ENCODE measurements at places on chromosomes 2 and 18. TPM values are rescaled to one million over a fixed set of nuclear protein-coding genes. Genes with fewer than 3 reads are reported as not detected.

The CROCC2 gene
- not detected for total RNA-seq

The WDR35 gene
- 8.2 TPM for total RNA-seq

The TLX2 gene
- total RNA-seq, result not detected

The KRTCAP3 gene
- total RNA-seq, result 10.0 TPM

The C1QL2 gene
- total RNA-seq, result not detected

The CDH2 gene
- total RNA-seq, result not detected

The ERBB4 gene
- total RNA-seq, result not detected

The IL36A gene
- not detected for total RNA-seq

DNA sequence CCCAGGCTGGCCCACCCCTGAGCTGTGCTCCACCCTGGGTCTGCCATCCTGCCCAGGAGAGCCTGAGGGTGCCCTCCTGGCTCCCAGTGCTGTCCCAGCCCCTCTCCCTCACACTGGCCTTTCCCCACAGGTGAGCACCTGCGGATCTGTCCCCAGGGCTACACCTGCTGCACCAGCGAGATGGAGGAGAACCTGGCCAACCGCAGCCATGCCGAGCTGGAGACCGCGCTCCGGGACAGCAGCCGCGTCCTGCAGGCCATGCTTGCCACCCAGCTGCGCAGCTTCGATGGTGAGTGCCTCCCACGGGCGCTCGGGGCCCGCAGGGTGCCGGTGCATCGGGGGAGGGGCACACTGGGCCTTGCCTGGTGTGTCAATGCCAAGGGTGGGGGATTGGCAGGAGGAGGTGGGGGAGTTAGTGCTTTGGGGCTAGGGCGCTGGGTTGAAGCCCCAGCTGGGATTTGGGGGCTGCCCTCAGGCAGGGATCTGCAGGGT, 23.5 kb downstream of the GPC1 start:
- peaks cover 9% of the 10 kb centered on the region for H3K4me1 ChIP-seq
- H3K36me3 ChIP-seq, result no peaks in the 10 kb centered on the region
- no peak for DNase-seq
- no peak overlapping the region for H3K27ac ChIP-seq
- no peak overlapping the region for H3K4me3 ChIP-seq
- H3K27me3 ChIP-seq, result peaks cover 20% of the 10 kb centered on the region

- no peak overlapping the region for H3K4me3 ChIP-seq
- H3K27me3 ChIP-seq, result no peaks in the 10 kb centered on the region
- H3K27ac ChIP-seq, result no peak overlapping the region
- peaks cover 3% of the 10 kb centered on the region for H3K4me1 ChIP-seq
- peaks cover 66% of the 10 kb centered on the region for H3K36me3 ChIP-seq
Measured at GRCh38 chr2:233486357-233486756, 80.2 kb downstream of the USP40 start.

DNA sequence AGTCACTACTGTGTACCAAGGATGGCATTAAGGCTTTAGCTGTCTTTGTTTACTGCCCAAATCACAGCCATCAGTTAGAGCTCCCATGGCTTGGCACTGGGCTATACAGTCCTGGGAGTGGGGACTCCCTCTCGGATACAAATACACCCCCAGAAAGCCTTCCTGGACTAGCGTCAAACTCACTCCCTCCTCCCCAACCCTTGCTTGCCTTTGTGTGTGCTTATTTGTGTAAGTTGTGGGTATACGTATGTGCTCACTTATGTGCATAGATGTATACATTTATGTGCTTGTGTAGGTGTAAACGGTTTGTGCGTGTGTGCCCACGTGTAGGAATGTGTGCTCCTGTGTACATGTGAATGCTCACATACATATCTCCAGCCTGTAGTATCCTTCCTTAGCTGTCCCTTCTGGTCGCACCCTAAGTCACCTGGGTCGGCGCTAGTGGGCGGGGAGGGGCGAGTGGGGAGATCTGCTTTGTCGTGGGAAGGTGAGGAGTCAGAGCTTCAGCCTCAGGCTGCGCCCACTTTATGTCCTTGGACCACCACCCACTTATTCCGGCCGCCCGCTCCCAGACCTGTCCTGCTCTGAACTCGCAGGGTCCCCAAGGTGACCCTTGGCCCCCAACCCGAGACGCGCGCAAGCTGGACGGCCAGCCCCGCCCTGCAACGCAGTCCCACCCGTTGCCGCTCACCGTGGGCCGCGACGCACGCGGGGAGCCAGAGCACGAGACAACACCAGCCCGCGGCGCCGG, 461 bp downstream of the PRADC1 start:
- H3K27me3 ChIP-seq, result no peaks in the 10 kb centered on the region
- H3K4me3 ChIP-seq, result peak overlapping the region; percentile 95
- peaks cover 37% of the 10 kb centered on the region for H3K4me1 ChIP-seq
- no peak overlapping the region for H3K27ac ChIP-seq
- H3K36me3 ChIP-seq, result peaks cover 26% of the 10 kb centered on the region
- no peak for DNase-seq

GRCh38 chr2:118459426-118459825, 371.2 kb downstream of the INSIG2 start:
- no peaks in the 10 kb centered on the region for H3K4me1 ChIP-seq
- no peak for DNase-seq
- H3K27ac ChIP-seq, result no peak overlapping the region
- H3K27me3 ChIP-seq, result peaks cover 11% of the 10 kb centered on the region

DNA sequence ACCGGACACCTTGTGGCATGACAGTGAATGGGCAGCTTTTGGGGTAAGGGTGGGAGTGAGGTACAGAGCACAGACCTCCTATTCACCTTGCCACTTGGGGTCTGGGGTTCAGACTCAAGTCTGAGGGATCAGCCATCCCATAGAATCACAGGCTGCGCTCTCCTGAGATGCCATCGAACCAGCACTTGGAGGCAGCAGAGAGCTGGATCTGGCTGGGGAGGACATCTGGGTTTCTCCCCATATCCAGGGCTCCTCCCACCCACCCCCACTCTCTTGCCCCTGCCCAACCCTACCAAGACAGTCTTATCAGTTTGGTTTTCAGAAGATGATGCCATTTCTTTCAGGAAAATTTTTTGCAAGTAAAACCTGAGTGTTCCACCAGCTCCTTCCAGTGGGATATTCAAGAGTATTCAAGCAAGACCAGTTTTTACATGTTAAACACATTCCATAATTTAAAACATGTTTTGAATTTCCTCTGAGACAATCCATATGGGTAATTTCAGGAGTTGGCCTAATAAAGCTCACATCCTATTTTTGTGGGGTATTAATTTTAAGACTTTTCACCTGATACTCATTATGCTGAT, 29.2 kb upstream of the TEX44 start:
- H3K4me3 ChIP-seq, result no peak overlapping the region
- no peak overlapping the region for H3K27ac ChIP-seq
- H3K36me3 ChIP-seq, result no peaks in the 10 kb centered on the region
- peaks cover under 1% of the 10 kb centered on the region for H3K4me1 ChIP-seq

DNA sequence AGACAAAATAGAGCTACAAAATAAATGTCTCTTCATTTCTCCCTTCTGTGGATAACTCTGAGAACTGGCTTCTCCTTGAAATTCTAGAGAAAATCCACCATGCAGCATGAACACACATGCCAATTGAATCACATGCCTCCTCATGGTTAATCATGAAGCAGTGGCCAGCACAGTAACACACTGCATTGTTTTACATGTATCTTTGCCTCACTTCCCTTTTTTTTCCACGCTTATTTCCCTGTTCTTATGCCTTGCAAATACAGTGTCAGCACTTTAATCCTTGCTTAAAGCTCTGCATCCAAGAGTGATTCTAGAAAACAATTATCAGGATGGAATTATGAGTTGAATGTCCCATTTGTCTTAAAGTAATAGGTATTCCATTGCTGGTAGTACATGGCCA, 50.3 kb upstream of the ZBTB7C start:
- no peak overlapping the region for H3K4me3 ChIP-seq
- no peaks in the 10 kb centered on the region for H3K4me1 ChIP-seq
- DNase-seq, result no peak
- peaks cover 27% of the 10 kb centered on the region for H3K27me3 ChIP-seq
- no peak overlapping the region for H3K27ac ChIP-seq
- no peaks in the 10 kb centered on the region for H3K36me3 ChIP-seq

GRCh38 chr2:46923041-46923528, 7.5 kb upstream of the MCFD2 start:
- no peak overlapping the region for H3K27ac ChIP-seq
- peaks cover 9% of the 10 kb centered on the region for H3K36me3 ChIP-seq
- H3K4me3 ChIP-seq, result no peak overlapping the region
- H3K27me3 ChIP-seq, result no peaks in the 10 kb centered on the region
- peaks cover 22% of the 10 kb centered on the region for H3K4me1 ChIP-seq

GRCh38 chr2:46615555-46615954, 136.2 kb downstream of the TMEM247 start:
- peaks cover 38% of the 10 kb centered on the region for H3K36me3 ChIP-seq
- H3K4me3 ChIP-seq, result peak overlapping the region; percentile 92
- DNase-seq, result no peak
- peaks cover 43% of the 10 kb centered on the region for H3K4me1 ChIP-seq

DNA sequence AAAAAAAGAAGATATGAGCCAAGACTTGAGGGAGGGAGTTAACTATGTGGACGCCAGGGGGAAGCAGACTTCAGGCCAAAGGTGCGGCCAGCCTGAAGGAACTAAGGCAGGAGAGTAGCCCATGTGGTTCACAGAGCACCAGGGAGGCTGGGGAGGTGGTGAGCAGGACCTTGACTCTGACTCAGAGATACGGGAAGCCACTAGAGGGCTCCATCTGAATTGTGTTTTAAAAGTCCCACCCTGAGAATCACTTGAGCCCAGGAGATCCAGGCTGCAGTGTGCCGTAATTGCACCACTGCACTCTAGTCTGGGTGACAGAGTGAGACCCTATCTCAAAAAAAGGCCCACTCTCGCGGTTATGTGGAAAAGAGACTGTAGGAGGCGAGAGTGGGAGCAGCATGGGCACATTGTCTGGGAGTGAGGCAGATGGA, 12.3 kb downstream of the CEP192 start:
- no peak overlapping the region for H3K4me3 ChIP-seq
- no peaks in the 10 kb centered on the region for H3K27me3 ChIP-seq
- DNase-seq, result no peak
- H3K27ac ChIP-seq, result no peak overlapping the region
- peaks cover 36% of the 10 kb centered on the region for H3K36me3 ChIP-seq
